Bone marrow (tissue), 2 donors: ENCODE measurements at places on chromosomes 2 and 18.

GRCh38 chr2:17648581-17648980 is 105.0 kb downstream of the SMC6 start:
- peak; percentile 26 for DNase-seq

GRCh38 chr2:15527074-15527739 is 33.9 kb downstream of the NBAS start:
- DNase-seq, result no peak

DNA sequence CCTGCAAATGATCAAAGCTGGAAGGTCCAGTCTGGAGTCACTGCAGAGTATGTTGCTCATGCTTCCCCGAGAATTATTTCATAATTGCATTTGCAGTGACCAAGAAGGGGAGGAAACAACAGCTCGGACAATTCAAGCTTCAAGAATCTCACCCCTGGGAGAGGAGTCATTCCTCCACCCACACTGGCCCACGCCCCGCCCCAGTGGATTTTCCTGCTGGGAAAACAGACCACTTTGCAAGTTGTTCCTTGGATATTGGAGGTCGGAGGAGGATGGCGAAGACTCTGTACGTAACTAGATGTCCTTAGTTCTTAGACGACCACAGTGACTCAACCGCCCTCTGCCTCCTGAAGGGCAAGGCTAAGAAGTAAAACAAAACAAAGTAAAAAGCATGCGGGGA is 159.4 kb downstream of the TPO start:
- DNase-seq, result no peak

DNA sequence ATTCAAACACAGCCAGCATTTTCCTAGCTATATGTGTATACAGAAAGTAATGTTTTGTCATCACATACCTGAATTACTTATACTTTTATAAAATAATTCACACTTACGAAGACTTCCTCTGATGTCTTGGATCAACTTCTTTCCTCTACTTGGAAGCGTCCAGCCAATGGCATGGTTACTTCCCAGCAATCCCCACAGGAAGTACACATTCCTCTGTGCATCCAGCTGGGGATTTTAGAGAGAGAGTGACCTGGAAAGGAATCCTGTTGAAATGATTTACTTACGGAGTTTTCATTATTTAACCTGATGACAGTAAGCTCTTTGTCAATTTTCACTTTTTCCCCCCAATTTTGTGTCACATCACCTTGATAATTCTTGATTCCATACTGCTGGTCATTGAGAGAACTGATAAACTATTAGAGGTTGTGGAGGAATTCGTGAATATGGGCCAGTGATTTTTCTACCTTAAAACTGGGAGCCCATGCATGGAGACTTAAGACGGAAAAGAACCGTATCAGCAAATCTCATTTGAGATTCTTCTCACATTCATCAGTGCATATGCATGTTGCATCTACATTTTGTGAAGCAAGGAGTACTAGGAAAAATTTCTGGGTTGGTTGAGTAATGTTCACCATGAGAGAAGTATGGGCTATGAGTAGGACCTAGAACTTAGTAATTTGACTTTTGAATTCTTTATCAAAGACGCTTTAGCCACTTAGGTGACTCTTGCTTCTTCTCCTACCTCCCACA is 9.0 kb upstream of the IL18R1 start:
- DNase-seq, result no peak

GRCh38 chr2:133674433-133675331 is 106.4 kb upstream of the NCKAP5 start:
- no peak for DNase-seq

DNA sequence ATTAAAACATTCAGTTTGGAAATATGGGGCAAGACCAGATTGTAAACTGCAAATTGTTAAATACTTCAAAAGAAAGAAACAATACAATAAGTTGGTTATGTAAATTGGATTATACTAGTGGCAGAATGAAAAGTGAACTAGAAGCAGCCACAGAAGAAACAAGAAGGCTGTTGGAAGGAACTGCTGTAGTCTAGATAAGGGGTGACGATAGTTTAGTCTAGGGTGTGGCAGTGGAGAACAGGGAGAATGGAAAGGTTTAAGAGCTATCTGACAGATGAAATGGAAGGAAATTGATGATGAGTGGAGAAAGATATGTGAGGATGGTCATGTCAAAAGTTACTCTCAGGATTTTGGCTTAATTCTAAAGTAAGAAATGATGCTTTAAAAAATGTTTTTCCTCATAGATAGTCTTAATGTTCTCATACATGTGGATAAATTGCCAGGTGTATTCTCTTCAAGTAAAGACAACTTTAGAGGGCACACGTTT is 179.7 kb downstream of the GPD2 start:
- no peak for DNase-seq

DNA sequence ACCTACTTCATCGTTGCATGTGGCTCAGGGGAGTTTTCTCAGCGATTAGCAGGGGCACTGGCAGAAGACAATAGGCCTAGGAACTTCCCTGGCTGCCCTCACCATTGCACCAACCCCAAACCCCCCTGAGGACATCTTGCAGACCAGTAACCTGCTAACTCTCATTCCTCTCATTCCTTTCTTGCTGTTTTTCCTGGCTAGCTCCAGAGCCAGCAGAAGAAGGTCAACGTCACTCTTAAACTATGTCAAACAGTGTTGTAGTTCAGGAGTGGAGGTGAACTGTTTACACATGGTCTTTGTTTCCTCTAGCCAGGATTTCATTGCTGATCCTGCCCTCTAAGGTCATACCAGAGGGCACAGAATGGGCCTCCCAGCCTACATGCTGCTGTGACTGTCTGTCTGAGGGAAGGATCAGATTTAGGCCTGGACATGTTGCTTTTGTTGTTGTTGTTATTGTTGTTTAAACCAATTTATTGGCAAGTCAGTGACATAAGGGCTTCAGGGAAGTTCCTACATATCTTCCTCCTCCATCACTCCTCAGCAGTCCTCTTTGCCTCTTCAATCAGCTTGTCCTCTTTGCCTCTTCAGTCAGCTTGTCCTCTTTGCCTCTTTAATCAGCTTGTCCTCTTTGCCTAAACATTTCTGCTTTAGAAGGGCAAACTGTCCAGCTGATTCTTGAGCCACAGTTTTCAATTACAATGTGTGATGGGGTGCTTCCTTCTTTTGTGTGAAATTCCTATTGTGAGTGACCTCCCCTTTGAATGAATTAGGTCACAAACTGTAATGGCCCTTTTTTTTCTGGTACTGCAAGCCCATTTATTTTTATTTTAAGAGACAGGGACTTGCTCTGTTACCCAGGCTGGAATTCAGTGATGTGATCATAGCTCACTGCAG is 471.9 kb upstream of the TNP1 start:
- no peak for DNase-seq

DNA sequence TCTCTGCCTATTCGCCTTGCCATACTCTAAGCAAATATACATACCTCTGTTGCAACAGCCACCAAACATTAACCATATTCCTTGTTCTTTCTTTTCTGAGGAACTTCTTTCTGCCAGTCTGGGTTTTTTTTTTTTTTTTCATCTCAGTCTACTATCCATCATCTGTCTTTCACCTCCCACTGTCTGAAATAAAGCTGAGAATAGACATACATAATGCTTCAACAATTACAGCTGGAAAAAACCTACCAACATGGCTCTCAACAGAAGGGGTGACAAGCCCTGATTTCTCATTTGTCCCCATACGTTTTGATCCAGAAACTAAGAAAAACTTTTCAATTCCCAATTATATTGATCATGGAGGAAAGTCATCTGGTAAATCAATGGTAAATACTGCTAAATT is 728.8 kb upstream of the POU3F3 start:
- no peak for DNase-seq

DNA sequence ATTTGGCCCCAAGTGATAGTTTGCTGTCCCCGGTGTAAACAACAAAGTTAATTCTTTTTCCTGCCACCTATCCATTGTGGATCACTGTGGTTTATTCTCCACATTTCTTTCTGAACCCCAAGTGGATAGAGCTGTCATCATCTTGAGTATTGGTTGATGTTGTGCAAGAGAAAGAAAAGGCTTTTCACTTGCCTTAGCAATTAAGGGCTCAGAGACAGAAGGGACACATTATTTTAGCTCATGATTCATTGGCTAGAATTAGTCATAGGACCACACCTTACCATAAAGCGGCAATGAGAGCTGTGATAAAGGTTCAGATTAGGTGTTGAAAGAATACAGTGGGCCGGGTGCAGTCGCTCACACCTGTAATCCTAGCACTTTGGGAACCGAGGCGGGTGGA is 442.1 kb upstream of the DCC start:
- no peak for DNase-seq

DNA sequence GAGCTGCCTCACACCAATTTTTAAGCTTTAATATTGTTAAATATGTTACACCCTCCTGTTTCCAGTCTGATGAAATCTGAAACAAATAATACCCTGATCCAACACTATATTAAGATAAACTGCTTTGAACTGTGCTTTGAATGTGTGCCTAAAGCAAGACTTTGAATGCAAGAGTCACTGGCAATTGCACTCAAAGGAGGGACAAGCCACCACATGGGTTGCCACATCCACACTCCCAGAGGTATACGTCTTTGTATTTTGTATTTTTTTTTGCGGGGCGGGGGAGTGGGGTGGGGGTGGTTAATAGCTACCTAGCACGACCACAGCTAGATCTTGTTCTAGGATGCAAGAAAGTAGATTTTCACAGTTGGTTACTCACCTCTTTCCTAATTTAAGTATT is 1.8 kb upstream of the ZEB2 start:
- no peak for DNase-seq

DNA sequence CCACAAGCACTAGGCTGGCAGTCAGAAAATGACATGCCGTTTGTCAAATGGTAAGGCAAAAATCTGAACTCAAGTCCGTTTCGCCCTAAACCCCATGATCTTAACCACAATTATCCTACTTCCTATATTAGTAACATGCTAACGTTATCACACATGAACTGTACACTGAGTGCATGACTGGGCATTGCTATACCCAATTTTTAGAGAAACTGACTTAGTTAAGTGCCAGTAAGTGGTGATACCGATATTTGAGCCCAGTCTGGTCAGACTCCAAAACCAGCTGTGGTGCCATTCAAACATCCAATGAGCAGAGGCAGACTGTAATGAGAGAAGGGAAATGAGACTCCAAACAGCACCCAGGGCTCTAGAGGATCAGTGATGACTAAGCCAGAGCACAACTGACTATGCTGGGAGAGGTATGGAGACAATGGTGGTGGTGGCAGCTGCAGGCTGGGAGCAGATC is 311.7 kb upstream of the PKDCC start:
- DNase-seq, result peak; percentile 15

DNA sequence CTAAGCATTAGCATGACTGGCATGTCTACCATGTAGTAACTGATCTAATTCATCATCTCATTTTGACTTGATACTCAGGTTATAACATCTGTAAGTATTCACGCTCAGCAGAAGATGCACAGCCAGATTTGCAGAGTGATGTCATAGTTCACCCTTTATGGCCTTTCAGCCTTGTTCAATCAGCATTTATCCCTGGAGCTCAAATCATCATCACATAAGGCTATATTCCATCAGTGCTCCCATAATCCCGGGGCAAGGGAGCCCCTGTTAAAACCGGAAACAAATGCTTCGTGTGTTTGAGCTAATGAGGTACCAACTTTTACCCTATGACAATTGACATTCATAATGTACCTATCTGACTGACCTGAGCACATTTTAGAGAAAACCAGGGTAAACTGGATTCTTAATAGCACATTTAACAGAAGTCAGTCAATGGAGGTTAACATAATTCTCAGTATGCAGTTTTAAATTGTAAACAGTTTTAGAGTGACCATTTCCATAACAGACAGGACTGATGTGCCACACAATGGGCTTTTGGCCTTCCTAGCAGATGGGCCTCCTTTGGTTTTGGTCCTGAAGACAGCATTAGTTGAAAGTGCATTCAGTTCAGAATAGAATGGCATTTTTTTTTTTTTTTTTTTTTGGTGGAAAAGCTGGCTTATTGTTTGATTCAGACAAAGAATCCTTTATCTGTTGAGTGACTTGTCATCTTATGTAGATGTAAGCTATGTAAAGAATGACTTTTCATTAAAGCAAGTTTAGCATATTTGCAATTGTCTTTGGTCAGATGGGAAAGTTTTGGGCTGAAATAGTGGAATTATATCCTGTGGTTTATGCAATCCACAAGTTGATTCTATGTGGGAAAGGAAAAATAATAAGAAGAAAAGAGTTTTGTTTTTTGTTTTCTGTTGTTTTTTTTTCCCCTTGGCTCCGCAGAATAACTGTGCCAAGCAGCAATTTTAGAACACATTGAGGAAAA is 866.0 kb upstream of the ACVR2A start:
- no peak for DNase-seq

GRCh38 chr2:8677646-8678592 is 3.9 kb upstream of the ID2 start:
- no peak for DNase-seq

DNA sequence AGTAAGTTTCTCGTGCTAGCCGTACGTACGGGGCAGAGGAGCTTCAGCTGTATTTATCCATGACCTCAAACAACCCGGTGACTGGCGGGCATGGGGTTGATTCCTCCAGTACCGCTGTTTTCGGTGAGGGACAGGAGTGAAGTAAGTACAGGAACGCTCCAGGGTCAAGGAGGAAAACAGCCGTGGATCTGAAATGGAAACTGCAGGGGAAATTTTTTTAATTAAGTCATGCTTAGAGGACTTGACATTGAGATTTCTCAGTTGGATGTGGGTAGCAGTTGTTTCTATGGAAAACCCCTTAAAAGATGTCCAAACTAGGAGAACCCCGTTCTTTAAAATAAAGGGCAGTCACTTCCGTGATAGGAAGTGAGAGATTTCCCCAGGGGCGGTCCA is 1.2 kb downstream of the RAB12 start:
- no peak for DNase-seq

DNA sequence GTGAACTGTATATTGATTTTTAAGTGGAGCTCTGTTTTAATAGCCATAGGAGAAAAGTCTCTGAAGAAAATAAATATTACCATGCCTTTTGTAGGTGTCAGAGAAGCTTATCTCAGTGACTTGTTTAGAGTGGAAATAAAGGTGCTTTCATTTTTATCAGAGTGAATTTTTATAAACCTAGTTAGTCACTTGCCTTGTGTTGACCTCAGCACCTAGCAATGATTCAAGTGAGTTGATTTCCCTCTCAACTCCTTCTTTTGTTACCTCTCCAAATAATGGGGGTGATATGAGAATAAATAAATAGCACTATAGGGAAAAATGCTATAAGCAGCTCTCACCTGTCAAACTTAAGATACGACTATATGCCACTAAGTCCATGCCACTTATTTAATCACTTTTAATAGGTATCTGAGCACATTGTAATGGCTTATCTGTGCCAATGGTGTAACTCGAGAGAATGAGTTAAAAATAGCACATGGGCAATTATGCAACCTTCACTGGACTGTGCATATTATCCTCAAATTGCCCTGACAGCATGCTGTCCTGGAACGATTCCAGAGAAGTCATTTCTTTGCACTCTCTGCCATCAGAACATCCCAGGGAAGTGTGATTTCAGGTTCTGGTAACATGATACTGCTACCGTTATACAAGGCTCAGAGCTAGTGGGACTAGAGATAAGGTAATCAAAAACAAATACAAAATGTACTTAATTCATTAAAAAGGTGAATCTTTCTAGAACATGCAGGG is 290.8 kb downstream of the CCDC85A start:
- DNase-seq, result no peak

DNA sequence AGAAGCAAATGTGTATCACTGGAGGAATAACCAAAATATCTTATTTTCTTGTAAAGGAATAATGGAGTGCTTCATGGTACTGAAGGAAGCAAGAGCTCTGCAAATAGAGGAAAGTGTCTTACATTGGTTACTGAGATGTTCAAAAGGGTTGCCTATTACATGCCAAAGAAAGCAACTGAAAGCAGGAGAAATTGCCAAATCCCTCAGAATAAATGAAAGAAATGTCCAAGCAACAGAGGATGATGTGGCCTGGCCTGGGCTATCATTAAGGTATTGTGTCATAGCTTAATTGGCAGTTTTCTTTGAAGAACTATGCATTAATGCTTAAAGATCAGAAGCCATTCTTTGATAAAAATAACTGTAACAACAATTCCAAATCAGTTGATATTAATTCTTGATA is 173.7 kb downstream of the RAB3GAP1 start:
- no peak for DNase-seq
